Epithelial cell of prostate (primary cell): ENCODE measurements at places on chromosomes 16 and 17.
A peak's percentile ranks its signal among the peaks of the same experiment; 100 is the strongest.

GRCh38 chr17:74516561-74517328 lies 14.5 kb downstream of the CD300LB start:
- DNase-seq, result no peak

- no peak for DNase-seq
Measured at GRCh38 chr16:87953308-87954215, 2.3 kb downstream of the BANP start.

DNA sequence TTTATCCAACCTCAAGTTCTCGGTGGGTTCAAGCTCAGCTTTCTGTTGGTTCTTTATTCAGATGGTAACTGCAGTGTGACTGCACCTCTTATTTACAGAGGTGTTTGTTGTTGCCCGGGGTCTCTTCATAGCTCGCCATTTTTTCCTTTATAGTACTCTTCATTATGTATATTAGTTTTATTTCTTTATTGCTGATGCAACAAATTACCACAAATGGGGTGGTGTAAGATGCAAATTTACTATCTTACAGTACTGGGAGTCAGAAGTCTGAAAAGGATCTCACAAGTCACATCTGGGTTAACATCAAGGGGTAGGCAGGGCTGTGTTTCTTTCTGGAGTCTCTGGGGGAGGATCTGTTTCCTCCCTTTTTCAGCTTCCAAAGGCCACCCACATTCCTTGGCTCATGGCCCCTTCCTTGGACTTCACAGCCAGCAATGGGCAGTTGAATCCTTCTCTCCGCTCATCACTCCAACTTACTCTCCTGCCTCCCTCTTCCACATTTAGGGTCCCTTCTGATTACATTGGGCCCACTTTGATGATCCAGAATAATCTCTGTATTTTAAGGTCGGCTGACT lies 241.2 kb downstream of the HAPSTR1 start:
- no peak for DNase-seq

- no peak for DNase-seq
Measured at GRCh38 chr17:75749545-75750389, 15.2 kb downstream of the GALK1 start.

DNA sequence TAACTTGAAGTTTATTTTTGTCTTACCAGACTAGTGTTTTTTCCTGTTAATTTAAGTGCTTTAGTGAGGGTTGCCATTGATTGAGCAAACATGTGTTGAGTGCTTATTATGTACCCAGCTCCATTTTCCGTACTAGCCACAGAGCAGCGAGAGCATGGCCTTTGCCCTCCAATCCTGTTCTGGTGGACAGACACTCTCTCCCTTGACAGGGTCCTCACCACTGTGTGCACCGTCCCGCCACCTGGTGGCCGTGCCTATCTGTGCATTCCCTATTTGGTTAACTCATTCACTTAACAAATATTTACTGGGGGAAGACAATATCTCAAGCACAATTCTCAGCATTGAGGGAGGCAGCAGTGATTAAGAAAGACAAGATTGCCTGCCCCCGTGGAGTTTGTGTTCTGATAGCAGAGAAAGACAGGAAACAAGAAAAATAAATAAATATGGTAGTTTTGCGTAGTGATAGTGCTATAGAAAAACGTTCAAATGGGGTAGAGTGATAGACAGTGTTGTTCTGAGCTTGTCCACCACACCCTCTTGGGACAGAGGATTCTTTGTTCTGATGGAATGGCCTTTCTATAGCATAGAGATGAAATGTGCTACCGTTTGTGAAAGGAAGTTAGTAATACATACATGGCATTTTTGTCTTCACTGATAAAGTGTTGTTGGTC lies 13.0 kb downstream of the CDH13 start:
- DNase-seq, result no peak

- no peak for DNase-seq
Measured at GRCh38 chr16:660132-660458, 7.8 kb upstream of the RHOT2 start.

- no peak for DNase-seq
Measured at GRCh38 chr17:1331708-1332107, 52.2 kb downstream of the TRARG1 start.

DNA sequence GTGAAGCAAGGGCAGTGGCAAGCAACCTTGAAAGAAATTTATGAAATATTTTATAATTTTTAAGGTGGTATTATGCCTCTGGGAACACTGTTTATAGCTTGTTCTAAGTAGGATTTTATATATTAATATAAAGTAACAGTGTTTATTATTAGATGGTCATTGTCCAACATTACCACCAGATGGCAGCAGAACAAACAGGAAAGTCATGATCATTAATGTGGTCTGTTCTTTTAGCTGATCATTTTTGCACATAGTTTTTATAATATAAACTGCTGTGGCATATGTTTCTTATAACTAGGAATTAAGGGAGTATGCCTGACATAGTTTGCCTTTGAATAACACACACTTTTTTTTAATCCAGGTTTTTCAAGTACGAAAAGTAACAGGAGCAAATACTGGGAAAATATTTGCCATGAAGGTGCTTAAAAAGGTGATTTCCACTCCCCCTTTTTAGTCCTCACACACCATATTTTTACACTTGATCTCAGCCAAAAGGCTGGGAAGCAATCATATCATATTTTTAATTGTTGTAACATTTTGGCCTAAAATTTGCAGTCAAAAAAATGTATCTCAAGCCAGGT lies 21.4 kb downstream of the RPS6KB1 start:
- no peak for DNase-seq

- peak; percentile 45 for DNase-seq
Measured at GRCh38 chr16:66480265-66481080, 53.4 kb downstream of the BEAN1 start.

DNA sequence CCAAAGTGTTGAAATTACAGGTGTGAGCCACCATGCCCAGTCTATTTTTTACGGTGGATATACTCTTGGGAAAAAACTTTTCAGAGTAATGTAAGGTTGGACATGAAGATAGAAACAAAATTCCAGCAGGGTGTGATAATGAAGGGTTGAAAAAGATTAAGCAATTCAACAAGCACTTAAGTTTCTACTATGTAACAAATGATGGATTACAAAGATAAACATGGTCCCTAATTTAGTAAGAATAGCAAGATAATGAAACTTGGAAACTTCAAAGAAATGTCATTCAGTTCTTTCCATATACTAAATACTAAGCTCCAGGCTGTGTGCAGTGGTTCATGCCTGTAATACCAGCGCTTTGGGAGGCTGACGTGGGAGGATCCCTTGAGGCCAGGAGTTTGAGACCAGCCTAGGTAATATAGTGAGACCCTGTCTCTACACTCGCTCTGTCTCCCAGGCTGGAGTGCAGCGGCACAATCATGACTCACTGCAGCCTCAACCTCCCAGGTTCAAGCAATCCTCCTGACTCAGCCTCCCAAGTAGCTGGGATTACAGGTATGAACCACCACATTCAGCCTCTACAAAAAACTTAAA lies 31.0 kb downstream of the PSMD12 start:
- DNase-seq, result no peak
